Neural crest cell (in vitro differentiated cells): ENCODE measurements at places on chromosomes 11 and 22. TPM values are rescaled to one million over a fixed set of nuclear protein-coding genes. Genes with fewer than 3 reads are reported as not detected.

- DNase-seq, result no peak
Observed at GRCh38 chr11:111421251-111421650, 42.2 kb upstream of the POU2AF1 start.

GRCh38 chr11:134026655-134027343 is 42.1 kb upstream of the JAM3 start:
- peak; percentile 54 for DNase-seq

MISFA gene
- total RNA-seq, result 4.1 and 4.4 TPM in 2 replicates

TRPC6 gene
- total RNA-seq, result not detected in 2 replicates

- no peak for DNase-seq
Observed at GRCh38 chr22:21926728-21927127, 25.9 kb downstream of the PPM1F start.

OR8B3 gene
- not detected in 2 replicates for total RNA-seq

GRCh38 chr11:86514453-86514852 is 139.8 kb downstream of the CCDC81 start:
- DNase-seq, result no peak

- no peak for DNase-seq
Observed at GRCh38 chr22:19571995-19572394, 47.8 kb upstream of the CLDN5 start.

DNA sequence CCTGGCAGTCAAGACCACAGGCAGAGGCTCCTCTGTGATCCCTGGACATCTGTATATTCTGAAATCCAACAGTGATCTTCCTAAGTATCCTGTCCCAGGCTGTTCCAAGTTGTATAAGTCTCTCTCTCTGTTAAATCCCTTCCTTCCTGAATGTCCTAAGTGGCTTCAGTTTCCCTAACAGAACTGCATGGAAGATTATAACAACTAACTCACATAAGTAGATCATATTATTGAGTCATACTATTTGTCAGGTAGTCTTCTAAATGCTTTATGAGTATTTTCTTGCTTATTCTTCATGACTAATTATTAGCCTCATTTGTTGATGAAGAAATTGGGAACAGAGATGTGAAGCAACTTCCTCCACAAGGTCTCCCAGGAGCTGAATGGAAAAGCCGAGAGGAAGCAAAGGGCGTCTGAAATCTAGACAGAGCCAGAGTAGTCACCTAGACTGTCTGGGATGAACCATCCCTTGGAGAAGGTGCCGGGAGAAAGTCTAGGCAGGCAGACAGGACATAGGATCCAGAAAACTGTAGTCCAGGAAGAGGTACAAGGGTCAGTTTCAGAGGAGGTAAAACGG is 93.2 kb upstream of the FAT3 start:
- no peak for DNase-seq

GRCh38 chr11:117705866-117706265 is 91.2 kb downstream of the DSCAML1 start:
- DNase-seq, result no peak
